ENCODE measurements at places on chromosomes 16 and 17. TPM values are rescaled to one million over a fixed set of nuclear protein-coding genes. Genes with fewer than 3 reads are reported as not detected.

Gene CCR7
- 451 TPM for total RNA-seq

GRCh38 chr17:81210868-81211267 is 11.9 kb downstream of the CEP131 start:
- peaks cover 3% of the 10 kb centered on the region for H3K4me1 ChIP-seq
- no peaks in the 10 kb centered on the region for H3K36me3 ChIP-seq
- no peak overlapping the region for H3K27ac ChIP-seq
- no peak overlapping the region for H3K4me3 ChIP-seq

Gene RNF222
- not detected for total RNA-seq

DNA sequence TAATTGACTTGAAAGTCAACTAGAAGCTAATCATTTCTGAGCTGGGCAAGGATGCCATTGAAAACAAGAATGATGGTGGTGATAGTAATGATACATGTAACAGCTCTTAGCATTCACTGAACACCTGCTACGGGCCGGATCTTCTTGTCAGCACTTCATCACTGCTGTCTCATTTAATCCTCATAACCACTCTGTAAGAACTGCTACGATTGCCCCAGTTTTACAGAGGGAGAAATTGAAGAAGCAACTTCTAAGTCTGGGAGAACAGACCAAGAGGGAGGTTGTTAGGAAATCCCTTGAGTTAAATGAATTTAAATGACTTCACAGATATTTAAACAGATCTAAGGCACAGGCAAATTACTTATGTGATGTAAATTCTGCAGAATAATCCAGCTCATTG is 7.0 kb upstream of the GAN start:
- no peaks in the 10 kb centered on the region for H3K4me1 ChIP-seq
- no peaks in the 10 kb centered on the region for H3K27me3 ChIP-seq
- H3K4me3 ChIP-seq, result no peak overlapping the region
- no peak overlapping the region for H3K27ac ChIP-seq
- DNase-seq, result no peak

DNA sequence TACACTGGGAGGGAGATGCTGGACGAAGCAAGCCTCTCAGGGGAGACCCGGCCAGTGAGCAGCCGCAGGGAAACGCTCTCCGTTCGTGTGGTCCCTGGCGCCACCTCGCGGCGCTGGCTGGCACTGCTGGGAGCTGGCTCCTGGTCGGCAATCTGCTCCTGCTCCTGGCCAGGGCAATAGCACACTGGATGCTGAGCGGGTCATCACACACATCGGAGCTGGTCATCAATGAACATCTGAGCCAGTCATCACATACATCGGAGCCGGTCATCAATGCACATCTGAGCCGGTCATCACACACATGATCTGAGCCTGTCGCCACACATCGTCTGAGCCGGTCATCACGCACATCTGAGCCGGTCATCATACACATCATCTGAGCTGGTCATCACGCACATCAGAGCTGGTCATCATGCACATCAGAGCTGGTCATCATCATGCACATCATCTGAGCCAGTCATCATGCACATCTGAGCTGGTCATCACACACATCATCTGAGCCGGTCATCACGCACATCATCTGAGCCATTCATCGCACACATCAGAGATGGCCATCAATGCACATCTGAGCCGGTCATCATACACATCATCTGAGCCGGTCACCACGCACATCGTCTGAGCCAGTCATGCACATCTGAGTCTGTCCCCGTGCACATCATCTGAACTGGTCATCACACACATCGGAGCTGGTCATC is 217.3 kb downstream of the RBFOX3 start:
- peak; percentile 83 for DNase-seq
- no peaks in the 10 kb centered on the region for H3K36me3 ChIP-seq
- H3K27ac ChIP-seq, result no peak overlapping the region
- no peaks in the 10 kb centered on the region for H3K27me3 ChIP-seq
- no peaks in the 10 kb centered on the region for H3K4me1 ChIP-seq

DNA sequence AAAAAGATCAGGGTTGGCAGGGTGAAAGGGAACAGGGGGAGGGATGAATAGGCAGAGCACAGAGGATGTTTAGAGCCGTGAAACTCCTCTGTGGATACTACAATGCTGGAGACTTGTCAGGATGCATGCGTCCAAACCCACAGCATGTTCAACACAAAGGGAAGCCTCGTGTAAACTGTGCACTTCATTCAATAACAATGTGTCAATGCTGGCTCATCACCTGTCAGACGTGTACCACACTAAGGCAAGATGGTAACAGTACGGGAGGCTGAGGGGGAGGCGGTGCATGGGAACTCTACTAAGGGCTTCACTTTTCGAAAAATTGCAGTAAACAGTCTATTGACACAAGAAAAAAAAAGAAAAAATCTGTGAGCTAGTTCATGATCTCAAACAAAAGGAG is 63.7 kb downstream of the C16orf95 start:
- no peaks in the 10 kb centered on the region for H3K27me3 ChIP-seq
- no peak overlapping the region for H3K27ac ChIP-seq
- DNase-seq, result no peak

Gene KRTAP3-2
- not detected for total RNA-seq

DNA sequence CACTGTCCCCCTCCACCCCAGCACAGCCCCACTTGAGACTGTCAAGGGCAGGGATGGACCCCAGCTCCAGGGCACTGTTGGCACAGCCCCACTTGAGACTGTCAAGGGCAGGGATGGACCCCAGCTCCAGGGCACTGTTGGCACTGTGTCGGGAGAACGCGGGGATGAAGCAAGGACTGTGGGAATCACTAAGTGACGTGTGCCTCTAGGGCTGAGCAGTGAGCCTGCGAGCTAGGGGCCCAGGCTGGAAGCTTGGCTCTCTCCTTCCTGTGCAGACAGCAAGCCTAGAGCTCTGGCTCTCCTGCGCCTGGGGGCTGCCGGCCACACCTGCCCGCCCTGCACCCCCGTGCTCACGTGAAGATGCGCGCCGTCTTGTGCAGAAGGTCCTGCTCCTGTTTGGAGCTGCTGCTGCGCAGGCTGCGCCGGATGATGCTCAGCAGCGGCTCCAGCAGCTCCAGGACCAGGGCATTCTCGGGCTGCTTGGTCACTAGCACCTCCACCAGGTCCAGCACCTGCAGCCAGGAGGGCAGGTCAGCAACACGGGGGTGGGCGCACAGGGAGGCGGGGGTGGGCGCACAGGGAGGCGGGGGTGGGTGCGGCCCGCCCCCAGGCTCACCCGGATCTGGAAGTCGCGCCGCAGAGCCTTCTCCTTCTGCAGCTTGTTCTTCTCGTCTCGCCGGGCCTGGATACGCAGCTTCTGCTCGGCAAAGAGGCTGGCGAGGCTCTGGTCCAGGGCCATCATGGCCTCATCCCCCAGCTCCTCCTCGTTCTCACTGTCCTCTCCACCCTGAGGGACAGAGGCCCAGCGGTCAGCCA is 10.8 kb downstream of the MYBBP1A start:
- H3K4me3 ChIP-seq, result no peak overlapping the region
- H3K36me3 ChIP-seq, result no peaks in the 10 kb centered on the region
- no peak overlapping the region for H3K27ac ChIP-seq
- H3K27me3 ChIP-seq, result no peaks in the 10 kb centered on the region

Gene KCTD19
- total RNA-seq, result not detected

DNA sequence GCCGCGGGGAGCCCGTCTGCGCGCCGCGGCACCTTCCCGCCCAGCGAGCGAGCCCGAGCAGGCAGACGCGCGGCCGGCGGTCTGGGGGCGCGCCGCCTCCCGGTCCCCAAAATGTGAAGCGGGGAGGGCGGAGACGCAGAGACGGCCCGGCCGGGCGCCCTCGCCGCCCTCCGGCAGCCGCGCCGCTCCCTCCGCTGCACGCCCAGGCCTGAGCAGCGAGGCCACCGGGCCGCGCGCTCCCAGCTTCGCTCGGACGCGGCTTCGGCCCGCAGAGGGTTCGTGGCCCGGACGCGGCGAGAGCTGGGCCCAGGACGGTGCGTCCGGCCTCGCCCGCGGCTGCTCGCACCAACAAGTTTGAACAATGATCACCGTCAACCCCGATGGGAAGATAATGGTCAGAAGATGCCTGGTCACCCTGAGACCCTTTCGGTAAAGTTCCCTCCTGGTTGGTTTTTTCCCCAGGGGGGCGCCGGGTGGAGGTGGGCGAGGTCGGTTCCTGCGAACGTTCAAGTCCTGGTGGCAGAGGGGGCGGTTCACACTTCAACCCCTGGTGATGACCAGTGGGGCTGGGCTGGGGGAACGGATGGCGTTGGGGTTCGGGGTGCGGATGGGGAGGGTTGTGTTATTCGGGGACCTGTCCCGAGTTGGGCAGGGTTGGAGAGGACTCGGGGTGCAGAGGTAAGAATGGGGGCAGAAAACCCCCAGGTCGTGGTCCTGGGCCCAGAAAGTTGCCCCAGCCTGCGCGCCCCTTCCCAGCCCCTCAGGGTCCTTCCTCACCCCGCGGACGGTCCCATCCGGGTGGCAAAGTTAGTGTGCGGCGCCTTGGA is 678 bp downstream of the MGAT5B start:
- no peak overlapping the region for H3K27ac ChIP-seq
- H3K4me1 ChIP-seq, result peaks cover 12% of the 10 kb centered on the region
- H3K36me3 ChIP-seq, result no peaks in the 10 kb centered on the region

Gene C16orf90
- not detected for total RNA-seq

Gene KRTAP2-3
- not detected for total RNA-seq

- H3K4me1 ChIP-seq, result no peaks in the 10 kb centered on the region
- no peak overlapping the region for H3K27ac ChIP-seq
- H3K4me3 ChIP-seq, result no peak overlapping the region
- no peaks in the 10 kb centered on the region for H3K27me3 ChIP-seq
- H3K36me3 ChIP-seq, result no peaks in the 10 kb centered on the region
These were observed 233.3 kb downstream of the CDH13 start for GRCh38 chr16:82860071-82860470.

DNA sequence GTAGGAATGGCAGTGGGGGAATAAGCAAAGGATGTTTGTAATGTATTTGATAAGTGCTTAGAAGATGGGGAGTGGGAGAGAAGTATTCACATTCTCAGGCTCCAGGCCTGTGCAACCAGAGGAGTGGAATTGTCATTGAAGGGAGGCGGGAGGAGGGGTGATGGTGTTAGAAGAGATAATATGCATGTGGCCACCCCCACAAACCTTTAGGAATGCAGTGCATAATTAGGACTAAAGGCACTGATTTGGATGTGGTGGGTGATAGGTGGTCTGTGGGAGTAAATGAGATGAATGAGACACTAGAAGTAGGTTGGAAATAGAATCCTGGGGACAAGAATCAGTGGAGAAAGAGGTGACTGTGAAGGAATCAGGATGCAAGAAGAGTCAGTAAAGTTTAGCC is 27.1 kb downstream of the UTP18 start:
- H3K27ac ChIP-seq, result no peak overlapping the region
- no peak overlapping the region for H3K4me3 ChIP-seq
- H3K36me3 ChIP-seq, result no peaks in the 10 kb centered on the region
- H3K27me3 ChIP-seq, result no peaks in the 10 kb centered on the region
- no peak for DNase-seq

Gene ACAP1
- 392 TPM for total RNA-seq

Gene ATPAF2
- total RNA-seq, result 79.5 TPM

DNA sequence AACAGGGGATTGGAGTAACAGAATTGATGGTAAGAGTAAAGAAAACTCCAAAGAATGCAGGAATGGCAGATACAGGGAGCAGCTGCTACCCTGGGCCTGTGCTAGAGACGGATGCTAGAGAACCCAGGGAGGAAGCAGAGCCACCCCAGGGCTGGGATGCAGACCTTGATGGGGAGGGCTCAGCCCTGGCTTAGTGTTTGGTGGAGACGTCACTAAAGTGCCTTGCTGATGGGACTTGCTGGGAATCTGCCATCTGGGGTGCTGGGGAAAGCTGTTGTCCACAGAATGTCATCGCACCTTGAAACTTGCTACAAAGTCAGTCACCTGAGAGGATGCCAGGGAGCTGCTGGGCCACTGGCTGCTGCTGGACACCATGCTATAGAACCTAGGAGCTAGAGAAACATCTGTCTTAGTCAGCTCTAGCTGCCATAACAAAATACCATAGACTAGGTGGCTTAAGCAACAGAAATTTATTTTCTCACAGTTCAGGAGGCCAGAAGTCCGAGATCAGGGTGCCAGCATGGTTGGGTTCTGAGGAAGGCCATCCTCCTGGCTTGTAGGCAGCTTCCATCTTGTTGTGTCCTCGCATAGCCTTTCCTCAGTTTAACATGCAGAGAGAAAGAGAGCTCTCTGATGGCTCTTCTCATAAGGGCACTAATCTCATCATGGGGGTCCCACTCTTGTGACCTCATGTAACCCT is 15.3 kb downstream of the MT1X start:
- no peaks in the 10 kb centered on the region for H3K4me1 ChIP-seq
- no peak for DNase-seq
- H3K4me3 ChIP-seq, result no peak overlapping the region
- H3K27ac ChIP-seq, result no peak overlapping the region
- H3K36me3 ChIP-seq, result no peaks in the 10 kb centered on the region

- no peaks in the 10 kb centered on the region for H3K27me3 ChIP-seq
- no peak overlapping the region for H3K27ac ChIP-seq
- H3K4me1 ChIP-seq, result no peaks in the 10 kb centered on the region
- DNase-seq, result no peak
- H3K4me3 ChIP-seq, result no peak overlapping the region
- H3K36me3 ChIP-seq, result no peaks in the 10 kb centered on the region
These were observed 105.5 kb downstream of the MYO1D start for GRCh38 chr17:32771396-32771795.

Gene SCIMP
- total RNA-seq, result 87.3 TPM

- no peak for DNase-seq
- no peak overlapping the region for H3K27ac ChIP-seq
- no peak overlapping the region for H3K4me3 ChIP-seq
- H3K27me3 ChIP-seq, result no peaks in the 10 kb centered on the region
These were observed 41.9 kb downstream of the MBTD1 start for GRCh38 chr17:51217946-51218345.

GRCh38 chr16:73998707-73999106 is 297.9 kb upstream of the PSMD7 start:
- no peak overlapping the region for H3K27ac ChIP-seq
- no peaks in the 10 kb centered on the region for H3K4me1 ChIP-seq
- no peak for DNase-seq
- H3K27me3 ChIP-seq, result no peaks in the 10 kb centered on the region
- no peaks in the 10 kb centered on the region for H3K36me3 ChIP-seq
- H3K4me3 ChIP-seq, result no peak overlapping the region

- no peaks in the 10 kb centered on the region for H3K27me3 ChIP-seq
- H3K27ac ChIP-seq, result no peak overlapping the region
- DNase-seq, result no peak
- no peak overlapping the region for H3K4me3 ChIP-seq
- peaks cover 94% of the 10 kb centered on the region for H3K4me1 ChIP-seq
These were observed 28.5 kb downstream of the ARHGAP17 start for GRCh38 chr16:24986512-24987303.

- H3K36me3 ChIP-seq, result no peaks in the 10 kb centered on the region
- no peaks in the 10 kb centered on the region for H3K27me3 ChIP-seq
- no peaks in the 10 kb centered on the region for H3K4me1 ChIP-seq
- no peak overlapping the region for H3K27ac ChIP-seq
- no peak for DNase-seq
These were observed 135.7 kb upstream of the XYLT1 start for GRCh38 chr16:17606460-17606859.

- no peaks in the 10 kb centered on the region for H3K4me1 ChIP-seq
- DNase-seq, result no peak
- no peak overlapping the region for H3K27ac ChIP-seq
- no peaks in the 10 kb centered on the region for H3K27me3 ChIP-seq
These were observed 582.9 kb upstream of the RBFOX1 start for GRCh38 chr16:6749698-6750097.
